ENCODE measurements at places on chromosomes 16 and 17. TPM values are rescaled to one million over a fixed set of nuclear protein-coding genes. Genes with fewer than 3 reads are reported as not detected.

GRCh38 chr17:1496869-1497268 is 4.4 kb upstream of the MYO1C start:
- no peak for DNase-seq

- no peak for DNase-seq
Observed at GRCh38 chr17:82751171-82751570, 694 bp upstream of the TBCD start.

DNA sequence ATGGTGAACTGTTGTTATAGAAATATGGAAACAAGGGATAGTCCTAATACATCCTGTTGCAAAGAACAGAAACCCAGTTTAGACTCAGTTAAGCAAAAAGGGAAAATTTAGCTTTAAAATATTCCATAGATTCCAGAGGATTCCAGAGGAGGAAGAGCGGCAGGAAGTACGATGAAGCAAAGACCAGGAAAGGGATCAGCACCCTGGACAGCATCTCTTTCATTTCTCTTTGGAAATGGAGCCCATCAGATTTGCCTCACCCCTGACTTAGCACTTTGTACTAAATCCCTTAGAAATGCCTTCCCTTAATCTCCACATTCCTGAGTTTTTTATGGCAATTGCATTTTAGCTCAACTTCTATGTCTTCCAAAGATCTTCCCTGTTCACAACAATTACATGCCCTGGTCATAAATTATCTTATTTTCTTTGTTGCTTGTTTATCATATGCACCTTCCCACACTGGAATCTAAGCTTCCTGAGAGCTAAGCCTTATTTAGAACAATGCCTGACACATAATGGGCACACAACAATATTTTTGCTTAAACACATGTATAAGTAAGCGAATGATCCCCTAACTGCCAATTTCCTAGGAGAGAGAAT is 150.0 kb upstream of the RBFOX1 start:
- DNase-seq: no peak

DNA sequence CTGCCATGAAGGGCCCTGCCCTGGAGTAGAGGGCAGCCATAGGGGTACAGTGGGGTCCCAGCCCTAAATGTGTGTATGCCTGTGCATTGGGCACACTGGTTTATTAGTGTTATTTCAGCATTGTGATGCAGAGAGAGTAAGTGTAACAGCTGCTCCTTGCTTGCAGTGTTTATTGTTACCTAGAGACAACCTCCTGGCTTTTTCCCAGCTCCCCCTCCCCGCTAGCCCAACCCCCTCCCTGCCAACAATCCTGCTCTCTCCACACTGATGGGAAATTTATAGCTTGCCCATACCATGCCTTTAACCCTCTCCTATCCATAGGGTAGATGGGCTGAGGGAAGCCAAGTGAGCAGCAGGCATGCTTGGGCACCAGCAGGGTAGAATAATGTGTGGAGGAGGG is 51.3 kb downstream of the NEUROD2 start:
- no peak for DNase-seq

The CMC2 gene
- 288 TPM for total RNA-seq

All from A172 (cell line).